ENCODE measurements at places on chromosomes 4 and X. TPM values are rescaled to one million over a fixed set of nuclear protein-coding genes. Genes with fewer than 3 reads are reported as not detected.

The CT45A3 gene
- not detected for total RNA-seq

The ARHGEF38 gene
- total RNA-seq = not detected

The XAGE1A gene
- not detected for total RNA-seq

The IGSF1 gene
- total RNA-seq = under 0.01 TPM

The TRAPPC11 gene
- total RNA-seq = 36.1 TPM

The TACC3 gene
- 11.0 TPM for total RNA-seq

The SPIN2A gene
- 0.19 TPM for total RNA-seq

The TLR1 gene
- 5.4 TPM for total RNA-seq

The WWC2 gene
- total RNA-seq = 39.5 TPM

The CENPVL1 gene
- total RNA-seq = not detected

The SULT1E1 gene
- 8.5 TPM for total RNA-seq

The LEF1 gene
- total RNA-seq = not detected

The SPINK2 gene
- not detected for total RNA-seq

The FAM133A gene
- not detected for total RNA-seq

The TRIM60 gene
- total RNA-seq = not detected

The SERTM2 gene
- total RNA-seq = not detected

The SLC10A4 gene
- not detected for total RNA-seq

The CLIC2 gene
- 0.56 TPM for total RNA-seq

The CT45A2 gene
- total RNA-seq = not detected

The SMIM10 gene
- 0.63 TPM for total RNA-seq

The LIN54 gene
- total RNA-seq = 10.5 TPM

The CACNA1F gene
- total RNA-seq = not detected

The SH3RF1 gene
- 17.4 TPM for total RNA-seq

The LDB2 gene
- 441 TPM for total RNA-seq

The CEP44 gene
- 15.2 TPM for total RNA-seq

The NPY5R gene
- not detected for total RNA-seq

The TMSB15C gene
- total RNA-seq = 3.6 TPM

The MGAT4D gene
- total RNA-seq = not detected

The GPR82 gene
- total RNA-seq = not detected

The ETDB gene
- total RNA-seq = not detected

The ANOS1 gene
- 0.54 TPM for total RNA-seq

The GBA3 gene
- not detected for total RNA-seq

The BBS7 gene
- total RNA-seq = 14.7 TPM

The CLDN34 gene
- 0.09 TPM for total RNA-seq

Data from endothelial cell of coronary artery (primary cell).